ENCODE measurements at places on chromosomes 1 and 21.
A peak's percentile ranks its signal among the peaks of the same experiment; 100 is the strongest.

GRCh38 chr1:2412773-2413494 is 570 bp upstream of the PEX10 start:
- peak; percentile 94 for DNase-seq

DNA sequence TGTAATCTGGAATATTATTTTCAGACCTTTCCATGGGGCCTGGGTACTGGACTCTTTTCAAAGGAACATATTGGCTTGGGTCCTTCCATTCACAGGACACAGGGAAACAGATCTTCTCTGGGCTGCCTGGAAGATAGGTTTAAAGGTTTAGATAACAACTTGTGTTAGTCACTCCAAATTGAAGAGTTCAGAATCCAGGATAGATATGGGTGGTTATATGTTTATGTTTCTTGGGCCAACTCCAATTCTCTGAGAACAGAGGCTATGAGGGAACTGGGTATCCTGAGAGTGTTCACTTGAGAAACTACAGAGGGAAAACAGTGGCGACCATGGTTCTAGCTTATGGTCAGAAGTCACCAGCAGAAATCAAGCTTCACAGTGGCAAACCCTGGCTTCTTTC is 8.7 kb upstream of the PIGM start:
- DNase-seq = no peak

DNA sequence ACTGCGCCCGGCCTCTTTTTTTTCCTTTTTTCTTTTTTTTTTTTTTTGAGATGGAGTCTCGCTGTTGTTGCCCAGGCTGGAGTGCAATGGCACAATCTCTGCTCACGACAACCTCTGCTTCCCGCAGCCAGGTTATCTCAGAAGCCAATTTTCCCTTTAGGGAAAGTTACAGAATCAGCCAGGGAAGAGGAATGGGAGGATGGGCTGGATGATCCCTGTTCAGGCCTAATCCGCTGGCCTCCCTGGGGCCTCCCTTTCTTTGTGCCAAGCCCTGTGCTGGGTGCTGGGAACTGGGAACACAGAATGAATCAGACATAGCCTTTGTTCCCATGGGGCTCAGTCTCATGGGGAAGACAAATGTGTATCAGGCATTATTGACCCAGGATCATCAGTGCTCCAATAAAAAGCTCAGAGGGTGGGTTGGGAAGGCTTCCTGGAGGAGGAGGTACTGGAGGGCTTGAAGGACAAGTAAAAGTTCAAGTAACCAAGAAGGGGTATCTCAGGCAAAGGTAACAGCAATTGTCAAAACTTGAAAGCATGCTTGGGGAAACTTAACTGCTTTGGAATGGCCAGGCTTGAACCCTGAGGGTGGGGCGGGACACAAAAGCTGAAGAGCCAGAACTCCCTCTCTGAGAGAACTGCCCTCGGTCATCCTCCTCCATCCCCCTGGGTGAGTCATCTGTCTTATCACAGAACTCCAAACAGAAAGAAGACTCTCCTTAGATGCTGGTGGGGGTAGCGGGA is 14.3 kb downstream of the ECHDC2 start:
- no peak for DNase-seq

- no peak for DNase-seq
Measured at GRCh38 chr1:223323491-223324484, 40.2 kb downstream of the SUSD4 start.

DNA sequence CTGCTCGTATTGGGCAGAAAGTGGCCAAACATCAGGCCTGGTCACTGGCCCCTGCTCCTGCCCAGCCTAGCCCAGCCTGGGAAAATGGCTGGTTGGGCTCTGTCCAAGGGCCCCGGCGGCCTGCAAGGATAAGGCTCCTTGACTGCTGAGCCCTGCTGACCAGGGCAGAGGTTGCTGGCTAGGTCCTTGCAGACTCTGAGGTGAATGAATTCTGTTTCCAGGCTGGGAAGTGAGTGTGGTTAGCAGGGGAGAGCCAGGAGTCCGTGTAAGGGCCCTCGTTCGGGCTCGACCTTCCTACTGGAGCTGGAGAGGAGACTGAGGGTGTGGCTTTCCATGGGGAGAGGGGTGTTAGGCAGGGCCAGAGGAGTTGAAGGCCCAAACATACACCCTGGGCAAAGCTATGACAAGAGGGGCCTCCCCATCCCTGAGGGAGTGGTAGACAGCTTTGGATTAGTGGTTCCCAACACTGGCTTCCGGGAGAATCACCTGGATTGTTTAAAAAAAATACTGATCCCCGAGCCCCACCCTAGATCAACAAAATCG is 20.6 kb downstream of the CSF1 start:
- DNase-seq = no peak

DNA sequence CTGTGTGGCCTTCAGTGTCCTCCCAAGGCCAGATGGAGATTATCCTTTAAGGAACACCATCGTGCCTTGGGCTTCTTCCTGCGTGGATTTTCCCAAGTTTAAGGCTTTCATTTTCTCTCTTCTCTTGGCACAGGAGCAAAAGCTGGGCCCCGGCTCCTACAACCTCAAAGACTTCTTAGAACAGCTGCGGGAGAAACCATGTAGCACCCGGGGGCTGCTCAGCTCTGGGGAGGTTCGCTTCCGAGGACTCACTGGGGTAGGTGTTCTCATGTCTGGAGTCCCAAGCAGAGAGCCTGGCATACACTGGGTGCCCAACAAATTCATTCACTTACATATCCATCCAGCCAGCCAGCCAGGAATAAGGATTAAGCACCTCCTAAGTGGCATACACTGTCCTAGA is 6.6 kb upstream of the TTC22 start:
- no peak for DNase-seq

- no peak for DNase-seq
Measured at GRCh38 chr21:35366394-35367080, 317.4 kb upstream of the RUNX1 start.

All from esophagus muscularis mucosa (tissue), 4 donors.